Naive thymus-derived CD8-positive, alpha-beta T cell (primary cell): ENCODE measurements at places on chromosomes 3 and 15. TPM values are rescaled to one million over a fixed set of nuclear protein-coding genes. Genes with fewer than 3 reads are reported as not detected.

DNA sequence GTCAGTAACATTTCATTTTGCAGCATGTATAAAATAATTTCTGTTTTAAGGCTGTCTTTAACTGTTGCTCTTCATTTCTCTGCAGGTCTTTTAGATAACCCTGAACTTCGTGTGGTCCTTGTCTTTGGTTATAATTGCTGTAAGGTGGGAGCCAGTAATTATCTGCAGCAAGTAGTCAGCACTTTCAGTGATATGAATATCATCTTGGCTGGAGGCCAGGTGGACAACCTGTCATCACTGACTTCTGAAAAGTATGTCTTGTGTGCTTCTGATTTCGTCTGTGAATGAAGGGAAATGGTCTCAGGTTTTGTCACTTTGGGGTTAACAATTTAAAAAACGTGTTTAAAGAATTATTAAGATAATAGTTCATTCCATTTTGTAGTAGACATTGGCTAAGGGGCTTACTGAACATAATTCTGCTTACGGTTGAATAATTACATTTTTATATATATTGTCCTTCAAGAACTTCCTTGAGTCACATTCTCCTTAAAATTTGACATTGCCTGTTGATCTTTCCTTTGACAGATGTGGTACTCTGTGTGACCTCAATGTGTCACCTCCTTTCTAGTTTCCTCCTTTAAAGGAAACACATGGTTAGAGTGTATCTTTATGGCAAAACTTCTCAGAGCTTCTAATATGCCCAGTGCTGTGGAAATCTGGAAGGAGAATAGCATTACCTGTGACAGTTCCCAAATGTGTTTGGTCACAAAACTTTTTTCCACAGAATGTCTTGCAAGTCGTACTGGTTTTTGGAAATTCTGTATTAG is 26.3 kb downstream of the FBXO22 start:
- peaks cover 75% of the 10 kb centered on the region for H3K36me3 ChIP-seq
- no peak overlapping the region for H3K27ac ChIP-seq
- no peaks in the 10 kb centered on the region for H3K27me3 ChIP-seq
- no peak for DNase-seq
- no peak overlapping the region for H3K4me3 ChIP-seq
- H3K4me1 ChIP-seq: peaks cover 45% of the 10 kb centered on the region

Gene PRSS50
- total RNA-seq: not detected

Gene KBTBD8
- total RNA-seq: 5.1 TPM

- DNase-seq: no peak
- H3K4me3 ChIP-seq: peak overlapping the region; percentile 83
- no peaks in the 10 kb centered on the region for H3K27me3 ChIP-seq
- H3K27ac ChIP-seq: peak overlapping the region; percentile 100
- peaks cover 51% of the 10 kb centered on the region for H3K4me1 ChIP-seq
Observed at GRCh38 chr3:30646961-30647752, 40.8 kb downstream of the TGFBR2 start.

DNA sequence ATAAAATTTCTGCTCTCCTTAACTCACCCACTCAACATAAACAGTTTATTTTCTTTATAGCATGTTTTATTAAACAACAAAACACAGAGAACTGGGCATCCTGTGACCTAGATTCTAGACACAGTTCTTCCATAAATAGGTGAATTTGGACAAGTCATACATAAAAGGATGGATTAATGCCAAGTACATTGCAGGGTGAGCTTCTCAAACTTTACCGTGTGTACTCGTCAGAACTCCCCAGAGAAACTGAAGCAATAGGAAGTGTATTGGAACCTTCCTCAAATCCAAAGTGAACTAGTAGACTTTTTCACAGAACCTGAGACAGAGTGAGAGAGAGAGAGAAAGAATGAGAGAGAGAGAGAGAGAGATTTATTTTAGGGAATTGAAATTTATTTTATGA is 139.7 kb downstream of the CD47 start:
- H3K4me1 ChIP-seq: peaks cover 23% of the 10 kb centered on the region
- no peak for DNase-seq
- no peak overlapping the region for H3K27ac ChIP-seq

DNA sequence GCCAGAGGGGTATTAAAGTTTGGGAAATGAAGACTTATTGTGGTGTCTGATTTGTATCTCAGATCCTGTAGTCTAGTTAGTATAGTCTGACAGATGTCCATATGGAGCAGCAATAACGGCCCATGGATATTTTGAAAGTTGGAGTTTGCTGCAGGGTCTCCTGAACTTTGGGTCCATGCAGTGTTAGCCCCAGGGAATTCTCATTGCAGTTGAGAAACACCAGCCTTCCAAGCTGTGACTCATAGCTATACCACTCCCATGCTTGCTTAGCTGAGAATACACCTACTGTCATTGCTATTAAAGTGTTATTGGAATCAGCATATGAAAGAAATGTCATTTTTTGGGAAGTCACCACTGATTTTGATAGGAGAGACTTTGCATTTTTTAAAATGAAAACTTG is 29.2 kb downstream of the TMOD2 start:
- peaks cover 11% of the 10 kb centered on the region for H3K4me1 ChIP-seq
- no peak overlapping the region for H3K27ac ChIP-seq
- no peak for DNase-seq
- H3K4me3 ChIP-seq: no peak overlapping the region
- H3K27me3 ChIP-seq: no peaks in the 10 kb centered on the region
- peaks cover 41% of the 10 kb centered on the region for H3K36me3 ChIP-seq

DNA sequence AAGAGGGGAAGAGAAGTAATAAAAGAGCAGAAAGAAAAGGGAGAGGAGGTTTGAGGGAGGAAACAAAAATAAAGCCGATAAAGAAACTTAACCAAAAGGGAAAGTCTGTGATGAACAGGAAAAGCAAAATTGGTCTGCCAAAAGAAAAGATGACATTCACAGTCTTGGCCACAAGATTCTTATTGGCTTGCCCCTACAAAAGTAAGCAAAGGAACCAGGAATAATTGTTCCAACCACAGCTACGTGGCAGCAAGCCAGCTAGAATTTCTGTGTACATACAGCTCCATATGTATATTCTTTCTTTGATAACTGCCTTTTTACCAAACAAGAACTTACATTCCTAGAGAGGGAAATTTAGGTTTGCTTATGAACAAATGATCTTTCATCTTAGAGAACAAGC is 79.6 kb downstream of the MLH1 start:
- peaks cover 7% of the 10 kb centered on the region for H3K4me1 ChIP-seq
- peaks cover 57% of the 10 kb centered on the region for H3K36me3 ChIP-seq
- H3K27ac ChIP-seq: no peak overlapping the region
- H3K4me3 ChIP-seq: no peak overlapping the region
- H3K27me3 ChIP-seq: no peaks in the 10 kb centered on the region

GRCh38 chr3:170813266-170813665 is 56.7 kb downstream of the RPL22L1 start:
- no peaks in the 10 kb centered on the region for H3K36me3 ChIP-seq
- no peaks in the 10 kb centered on the region for H3K4me1 ChIP-seq
- H3K27me3 ChIP-seq: peaks cover 3% of the 10 kb centered on the region
- no peak for DNase-seq

DNA sequence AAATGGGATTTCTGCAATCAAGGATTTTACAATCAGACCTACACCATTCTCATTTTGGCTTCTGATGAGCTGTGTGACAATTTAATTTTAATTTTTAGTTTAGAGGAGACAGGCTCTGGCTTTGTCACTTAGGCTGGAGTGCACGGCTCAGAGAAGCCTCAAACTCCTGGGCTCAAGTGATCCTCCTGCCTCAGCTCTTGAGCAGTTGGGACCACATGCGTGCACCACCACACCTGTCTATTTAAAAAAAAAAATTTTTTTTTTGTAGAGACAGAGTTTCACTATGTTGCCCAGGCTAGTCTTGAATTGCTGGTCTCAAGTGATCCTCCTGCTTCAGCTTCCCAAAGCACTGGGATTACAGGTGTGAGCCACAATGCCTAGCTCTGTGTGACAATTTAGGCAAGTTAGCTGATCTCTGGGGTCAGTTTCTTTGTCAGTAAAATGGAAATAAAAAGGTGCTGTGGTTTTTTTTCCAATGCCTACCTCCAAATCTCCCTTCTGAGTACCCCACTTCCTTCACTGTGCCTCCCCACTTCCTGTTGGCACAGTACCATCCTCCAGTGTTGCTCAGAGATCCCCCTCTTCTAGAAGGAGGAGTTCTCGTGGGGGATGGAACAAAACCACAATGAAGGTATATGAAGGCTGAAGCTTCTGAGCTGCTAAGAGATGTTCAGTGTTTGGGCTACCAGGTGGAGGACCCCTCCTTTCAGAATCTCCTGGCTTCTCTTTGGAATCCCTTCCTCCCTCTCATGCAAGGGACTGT is 54.1 kb upstream of the GSK3B start:
- H3K27me3 ChIP-seq: no peaks in the 10 kb centered on the region
- peak overlapping the region; percentile 17 for H3K27ac ChIP-seq
- DNase-seq: no peak
- H3K4me3 ChIP-seq: peak overlapping the region; percentile 30
- no peaks in the 10 kb centered on the region for H3K36me3 ChIP-seq
- peaks cover 18% of the 10 kb centered on the region for H3K4me1 ChIP-seq

Gene CELF6
- total RNA-seq: 5.9 TPM

GRCh38 chr15:65132878-65133547 is 595 bp downstream of the PDCD7 start:
- peak; percentile 28 for DNase-seq
- H3K36me3 ChIP-seq: peaks cover 2% of the 10 kb centered on the region
- H3K27me3 ChIP-seq: no peaks in the 10 kb centered on the region
- peak overlapping the region; percentile 94 for H3K4me3 ChIP-seq
- peaks cover 44% of the 10 kb centered on the region for H3K4me1 ChIP-seq

GRCh38 chr15:52278636-52279367 is 16.8 kb downstream of the MYO5C start:
- H3K36me3 ChIP-seq: no peaks in the 10 kb centered on the region
- peaks cover 3% of the 10 kb centered on the region for H3K27me3 ChIP-seq
- no peak overlapping the region for H3K27ac ChIP-seq
- H3K4me3 ChIP-seq: no peak overlapping the region

Gene KLHL40
- not detected for total RNA-seq

GRCh38 chr3:25338158-25338725 is 89.8 kb upstream of the RARB start:
- no peak for DNase-seq
- no peak overlapping the region for H3K27ac ChIP-seq
- H3K27me3 ChIP-seq: no peaks in the 10 kb centered on the region
- no peaks in the 10 kb centered on the region for H3K36me3 ChIP-seq
